ENCODE measurements at places on chromosomes 2 and 18.
A peak's percentile ranks its signal among the peaks of the same experiment; 100 is the strongest.

GRCh38 chr18:10119991-10120390 is 206.2 kb downstream of the VAPA start:
- no peak for DNase-seq

GRCh38 chr2:187431911-187432310 is 16.1 kb downstream of the CALCRL start:
- no peak for DNase-seq

- DNase-seq = no peak
Measured at GRCh38 chr2:71710367-71711132, 257.2 kb downstream of the DYSF start.

DNA sequence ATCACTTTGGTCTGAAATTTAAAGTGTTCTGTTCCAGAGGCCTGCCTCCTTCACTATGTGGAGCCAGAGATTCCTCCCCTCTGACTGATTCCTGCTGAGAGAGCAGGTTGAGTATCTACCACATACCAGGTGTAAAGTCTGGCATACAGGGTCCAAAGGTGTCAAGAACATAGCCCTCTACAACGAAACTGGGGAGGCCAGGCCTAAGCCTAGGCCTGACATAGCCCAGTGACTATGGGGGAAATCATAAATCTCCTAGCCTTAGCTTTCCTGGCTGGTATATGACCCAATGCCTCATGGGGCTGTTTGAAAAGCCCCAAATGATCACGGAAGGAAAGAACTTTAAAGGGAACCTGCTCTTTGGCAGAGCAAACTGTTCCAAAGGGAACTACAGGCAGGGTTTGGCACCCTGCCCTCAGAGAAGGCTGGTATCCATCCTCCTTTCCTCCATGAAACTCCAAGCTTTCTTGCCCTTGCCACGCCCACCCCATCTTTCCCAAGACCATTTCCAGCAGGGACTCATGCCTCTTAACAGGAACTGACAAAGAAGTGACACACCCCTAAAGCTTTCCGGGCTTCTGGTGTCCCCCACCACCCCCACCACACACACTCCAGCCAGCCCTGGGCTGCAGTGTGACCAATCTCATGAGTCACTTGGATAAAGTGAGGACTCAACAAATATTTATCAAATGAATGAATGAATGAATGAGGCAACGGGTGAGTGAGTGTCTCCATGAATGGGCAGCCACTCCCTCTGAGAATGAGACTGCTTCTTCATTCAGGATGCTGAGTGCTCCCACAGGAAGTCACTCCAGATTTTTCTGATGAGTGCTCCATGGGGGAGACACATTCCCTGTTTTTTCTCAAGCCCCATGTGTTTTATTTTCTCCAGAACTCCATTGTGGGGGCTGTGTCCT is 114.5 kb upstream of the STPG4 start:
- no peak for DNase-seq

DNA sequence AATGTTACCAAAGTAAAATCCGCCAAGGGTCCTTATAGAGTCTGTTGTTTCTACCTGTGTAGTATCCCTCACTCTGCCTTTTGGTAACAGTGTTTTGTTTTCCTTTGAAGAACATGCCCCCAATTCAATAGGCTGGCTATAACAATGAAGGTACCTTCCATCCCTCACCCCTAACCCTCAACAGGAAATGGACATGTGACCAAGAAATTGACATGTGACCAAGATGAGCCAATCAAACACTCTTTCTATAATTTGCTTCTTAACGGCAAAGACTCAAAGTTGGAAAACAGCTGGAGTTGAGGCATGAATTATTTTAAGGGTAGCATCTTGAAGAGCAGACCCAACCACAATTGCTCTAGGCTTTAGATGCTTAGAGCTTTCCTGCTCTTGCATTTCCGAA is 5.4 kb upstream of the MREG start:
- no peak for DNase-seq

DNA sequence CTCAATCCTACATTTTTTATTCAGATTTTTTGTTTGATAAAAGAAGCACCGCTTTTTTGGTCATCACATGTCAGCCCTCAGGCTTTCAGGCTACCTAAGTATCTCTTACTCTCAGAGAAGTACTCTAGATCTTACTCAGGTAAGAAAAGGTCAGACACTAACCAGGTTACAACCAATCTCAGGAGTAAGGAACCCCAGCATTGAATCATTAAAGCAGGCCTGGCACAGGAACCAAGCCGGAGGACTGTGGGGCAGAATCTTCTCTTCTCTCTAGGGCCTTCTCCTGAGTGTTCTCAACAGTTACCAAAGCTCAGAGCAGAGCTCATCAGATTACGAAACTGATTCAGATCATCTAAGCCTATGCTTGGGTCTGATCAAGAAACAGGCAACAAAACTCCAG is 28.2 kb downstream of the RBMS1 start:
- no peak for DNase-seq

DNA sequence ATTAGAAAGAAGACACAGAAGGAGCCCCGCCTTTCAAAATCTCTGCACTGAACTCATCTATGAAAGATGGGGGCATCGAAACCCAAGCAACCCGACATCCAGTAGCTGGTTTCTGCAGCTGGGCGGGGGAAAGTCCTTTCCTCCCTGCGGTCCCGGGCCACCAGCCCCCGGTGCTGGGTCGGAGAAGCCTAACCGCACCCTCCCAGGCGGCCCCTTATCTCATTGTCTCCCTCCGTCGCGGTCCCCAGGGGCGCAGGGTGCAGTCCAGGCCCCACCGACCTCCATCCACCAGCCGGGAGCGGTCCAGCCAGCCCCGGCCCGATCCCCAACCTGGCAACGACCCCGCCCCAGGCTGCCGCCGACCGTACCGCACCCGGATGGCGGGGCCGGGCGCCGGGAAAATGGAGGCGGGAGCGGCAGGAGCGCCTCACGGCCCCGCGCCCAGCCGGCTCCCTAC is 452 bp downstream of the RAPH1 start:
- peak; percentile 56 for DNase-seq

DNA sequence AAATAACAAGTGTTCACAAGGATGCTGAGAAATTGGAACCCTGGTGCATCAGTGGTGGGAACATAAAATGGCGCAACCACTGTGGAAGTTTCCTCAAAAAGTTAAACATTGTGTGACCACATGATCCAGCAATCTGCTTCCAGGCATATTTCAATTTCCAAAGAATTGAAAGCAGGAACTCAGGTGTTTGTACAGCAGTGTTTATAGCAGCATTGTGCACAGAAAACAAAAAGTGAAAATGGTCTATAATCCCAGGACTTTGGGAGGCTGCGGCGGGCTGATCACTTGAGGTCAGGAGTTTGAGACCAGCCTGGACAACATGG is 38.6 kb upstream of the MYCN start:
- no peak for DNase-seq

- no peak for DNase-seq
Measured at GRCh38 chr2:20448246-20448976, 1.5 kb downstream of the RHOB start.

DNA sequence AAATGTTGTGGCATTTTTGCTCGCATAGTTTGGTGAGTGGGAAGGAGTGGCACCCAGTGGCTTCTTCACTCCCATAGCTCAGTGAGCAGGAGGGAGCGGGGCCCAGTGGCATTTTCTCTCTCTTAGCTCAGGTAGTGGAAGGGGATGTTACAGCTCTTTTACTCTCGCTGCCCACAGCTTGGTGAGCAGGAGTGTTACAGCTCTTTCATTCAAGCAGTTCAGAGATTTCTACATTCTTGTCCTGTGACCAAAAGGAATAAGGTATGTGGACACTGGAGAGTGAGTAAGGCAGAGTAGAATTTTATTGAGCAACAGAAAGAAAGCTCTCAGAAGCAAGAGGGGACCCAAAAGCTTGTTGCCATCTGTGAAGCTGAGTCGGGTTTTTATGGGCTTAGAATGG is 192.4 kb downstream of the SPAG16 start:
- DNase-seq = no peak

- DNase-seq = no peak
Measured at GRCh38 chr18:48947092-48947491, 3.7 kb downstream of the SMAD7 start.

DNA sequence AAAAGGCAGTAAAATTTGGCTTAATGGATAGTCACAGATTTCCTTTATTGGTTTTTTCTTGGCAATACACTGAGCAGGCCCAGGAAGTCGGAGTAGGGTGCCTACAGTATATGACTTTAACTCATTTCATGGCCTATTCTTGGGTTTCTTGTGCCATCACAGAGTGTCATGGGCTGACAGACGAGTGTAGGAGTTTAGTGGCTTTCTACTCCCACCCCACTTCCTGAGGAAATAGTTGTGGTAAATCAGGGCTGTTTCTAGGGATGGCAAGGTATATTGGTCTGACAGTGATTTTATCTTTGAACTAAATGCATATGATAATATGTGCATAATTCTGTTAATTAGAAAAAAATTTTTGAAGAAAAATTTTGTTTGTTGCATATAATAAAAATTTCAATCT is 100.1 kb downstream of the PLCL1 start:
- DNase-seq = no peak

GRCh38 chr2:202669841-202670240 is 35.1 kb downstream of the FAM117B start:
- DNase-seq = no peak

DNA sequence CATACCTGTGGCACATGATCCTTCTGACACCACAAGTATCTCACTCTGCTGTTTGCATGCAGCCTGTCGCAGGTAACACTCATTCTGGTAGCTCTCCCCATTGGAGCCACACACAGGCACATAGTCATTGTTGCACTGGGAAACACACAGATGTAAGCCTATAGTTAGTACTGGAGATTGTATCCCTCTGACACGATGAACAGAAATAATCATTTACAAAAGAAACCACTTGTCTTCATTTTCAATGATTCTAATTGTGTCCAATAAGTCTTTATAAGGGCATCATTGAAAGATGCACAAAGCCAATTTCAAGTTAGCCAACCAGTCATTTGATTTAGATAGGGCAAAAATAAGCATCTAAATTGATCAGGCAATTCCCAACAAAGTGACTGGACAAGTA is 10.4 kb downstream of the TMEFF2 start:
- DNase-seq = no peak

DNA sequence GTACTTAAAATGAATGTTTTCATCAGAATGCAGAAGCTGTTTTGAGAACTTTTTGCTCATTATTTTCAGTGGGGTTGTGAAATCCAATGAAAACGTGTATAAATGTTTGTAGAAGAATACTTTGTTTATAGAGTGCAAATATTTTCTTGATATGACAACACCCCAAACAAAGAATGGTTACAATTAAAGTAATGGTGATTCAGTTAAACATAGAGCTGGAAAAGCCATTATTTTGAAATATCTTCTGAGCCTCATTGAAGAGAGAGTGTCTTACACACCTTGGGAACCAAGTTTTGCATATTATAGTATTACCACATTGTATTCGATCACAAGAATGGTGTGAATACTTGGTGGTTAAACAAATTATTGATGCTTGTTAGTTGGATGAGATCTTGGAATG is 48.7 kb downstream of the SPTBN1 start:
- no peak for DNase-seq

GRCh38 chr2:67733517-67733916 is 329.3 kb downstream of the C1D start:
- DNase-seq = peak; percentile 43

DNA sequence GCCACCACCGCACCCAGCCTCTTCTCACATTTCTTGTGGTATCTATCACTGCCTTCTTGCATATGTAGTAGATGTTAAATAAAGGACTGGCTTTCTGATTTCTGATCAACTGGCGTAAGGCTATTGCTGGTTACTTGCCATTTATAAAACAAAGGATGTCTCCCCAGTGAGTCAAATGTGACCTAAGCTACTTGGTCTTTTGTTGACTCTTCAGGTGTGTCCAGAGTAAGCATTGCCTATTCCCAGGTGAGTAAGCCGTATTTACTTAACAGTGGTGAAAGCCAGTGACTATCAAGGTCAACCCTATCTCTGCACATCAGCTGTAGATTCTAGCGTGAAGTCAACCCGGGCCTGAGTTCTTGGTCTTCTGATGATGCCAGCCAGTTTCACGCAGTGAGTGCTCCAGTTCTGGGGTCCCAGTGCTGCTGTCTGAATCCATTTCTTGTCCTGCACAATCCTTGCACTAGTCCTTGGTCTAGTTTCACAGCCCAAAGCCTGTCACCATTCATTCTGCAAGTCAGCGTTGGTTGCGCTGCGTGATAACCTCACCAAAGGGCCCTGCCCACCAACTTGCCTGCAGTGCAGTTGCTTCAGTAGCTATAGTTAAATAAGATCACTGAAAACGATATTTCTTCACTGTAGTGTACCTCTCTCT is 120.2 kb downstream of the GBX2 start:
- no peak for DNase-seq

DNA sequence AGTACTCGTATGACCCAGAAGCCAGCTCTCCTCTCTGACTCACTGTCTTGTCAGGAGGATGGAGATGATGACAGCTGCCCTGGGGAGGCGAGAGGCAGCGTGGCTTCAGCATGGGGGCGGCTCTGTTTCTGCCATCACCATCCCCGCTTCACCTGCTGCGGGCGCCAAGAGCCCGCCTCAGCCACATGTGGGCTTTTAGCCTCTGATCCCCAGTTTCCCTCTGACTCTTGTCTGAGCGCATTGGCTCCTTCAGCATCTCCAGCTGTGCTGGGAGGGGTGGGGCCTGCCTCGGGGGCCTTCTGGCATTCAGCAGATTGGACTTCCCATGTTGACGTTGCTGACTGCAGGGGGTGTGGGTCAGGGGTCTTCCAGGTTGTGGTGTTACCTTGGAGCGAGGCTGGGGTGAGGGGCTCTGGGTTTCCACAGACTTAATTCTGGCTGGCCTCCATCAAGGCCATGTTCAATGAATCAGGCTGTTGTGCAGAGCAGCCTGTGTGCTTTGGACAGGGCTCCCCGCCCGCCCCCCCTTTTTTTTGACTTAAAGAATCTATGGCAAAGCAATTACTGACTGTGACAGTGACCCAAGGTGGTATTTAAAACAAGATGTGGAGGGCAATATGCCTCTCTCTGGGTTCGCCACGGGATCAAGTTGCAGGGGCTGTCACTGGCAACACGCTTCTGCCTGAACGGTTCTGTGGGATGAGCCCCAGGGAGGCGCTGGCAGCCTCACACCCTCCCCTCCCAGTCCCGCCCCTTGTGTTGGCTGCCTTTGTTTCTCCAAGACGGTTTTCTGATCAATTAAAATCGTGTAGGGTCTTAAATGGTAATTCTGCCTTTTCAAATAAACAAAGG is 228.3 kb downstream of the LDLRAD4 start:
- DNase-seq = no peak

DNA sequence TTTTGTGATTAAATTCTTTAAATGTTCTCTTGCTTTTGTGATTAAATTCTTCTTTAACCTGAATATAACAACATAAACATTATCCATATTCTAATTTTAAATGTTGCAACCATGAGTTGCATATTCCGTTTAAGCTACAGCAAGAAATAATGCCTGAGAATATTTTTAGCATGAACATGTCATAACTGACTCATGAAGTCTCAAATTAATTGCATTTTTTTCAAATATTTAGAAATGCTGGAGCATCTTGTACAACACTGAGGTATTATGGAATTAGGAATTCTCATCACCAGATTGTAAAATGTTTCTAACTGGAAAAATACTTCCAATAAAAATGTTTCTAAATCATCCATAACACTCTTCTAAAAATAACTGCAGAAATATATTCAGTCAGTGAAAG is 14.7 kb downstream of the ROCK2 start:
- DNase-seq = no peak

DNA sequence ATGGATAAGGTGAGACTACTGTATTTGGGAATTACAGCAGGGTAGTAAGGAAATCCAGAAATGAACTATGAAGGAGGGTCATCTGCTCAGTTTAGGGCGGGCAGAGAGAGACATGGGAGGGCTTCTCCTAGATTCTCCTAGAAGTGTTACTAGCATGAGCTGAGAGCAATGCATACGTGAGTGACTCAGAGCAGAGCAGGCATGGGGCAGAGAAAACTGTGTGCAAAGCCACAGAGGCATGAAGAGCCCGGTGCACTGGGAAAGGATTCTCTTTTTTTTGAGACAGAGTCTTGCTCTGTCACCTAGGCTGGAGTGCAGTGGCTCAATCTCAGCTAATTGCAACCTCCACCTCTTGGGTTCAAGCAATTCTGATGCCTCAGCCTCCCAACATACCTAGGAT is 116.2 kb downstream of the SOCS6 start:
- DNase-seq = no peak

Measured in NAMALWA (cell line).